ENCODE measurements at places on chromosomes 7 and 10.

- no peak for DNase-seq
Measured at GRCh38 chr7:48617508-48617907, 306.8 kb upstream of the CDC14C start.

- DNase-seq, result no peak
Measured at GRCh38 chr10:120097766-120098165, 205.2 kb downstream of the SEC23IP start.

DNA sequence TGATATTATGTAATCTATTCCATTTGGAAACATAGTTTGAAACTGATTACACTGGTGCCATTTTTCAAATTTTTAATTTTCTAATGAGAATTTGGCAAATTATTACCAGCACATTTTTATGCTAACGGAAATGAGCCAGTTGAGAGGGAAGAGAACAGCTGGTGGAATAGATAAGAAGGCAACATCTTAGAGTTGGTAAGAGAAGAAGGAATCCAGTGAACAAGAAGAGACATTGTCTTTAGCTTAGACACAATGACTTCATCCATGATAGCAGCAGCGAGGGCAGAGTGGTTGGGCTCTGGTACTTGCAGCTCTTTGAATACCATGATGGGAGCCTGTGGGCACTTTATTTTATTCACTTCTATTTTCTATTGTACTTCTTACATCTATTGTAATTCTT lies 89.6 kb downstream of the CHRM2 start:
- peak; percentile 63 for DNase-seq

- no peak for DNase-seq
Measured at GRCh38 chr10:132498562-132499366, 38.8 kb upstream of the INPP5A start.

DNA sequence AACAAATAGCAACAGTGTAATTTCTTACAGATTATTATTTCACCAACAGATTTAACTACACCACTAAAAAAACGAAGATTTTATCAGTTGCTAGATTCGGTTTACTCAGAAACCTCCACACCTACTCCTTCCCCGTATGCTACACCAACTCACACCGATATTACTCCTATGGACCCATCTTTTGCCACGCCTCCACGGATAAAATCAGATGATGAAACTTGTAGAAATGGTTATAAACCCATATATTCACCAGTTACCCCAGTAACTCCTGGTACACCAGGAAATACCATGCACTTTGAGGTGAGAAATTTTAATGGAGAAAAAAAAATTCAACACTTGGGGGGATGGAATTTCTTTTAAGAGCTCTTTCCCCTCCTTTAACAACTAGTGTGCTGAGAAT lies 92.5 kb downstream of the KMT2E start:
- no peak for DNase-seq

- no peak for DNase-seq
Measured at GRCh38 chr7:158402471-158402870, 185.2 kb downstream of the PTPRN2 start.
